ENCODE measurements at places on chromosomes 3 and 15.

- peaks cover 8% of the 10 kb centered on the region for H3K4me1 ChIP-seq
- no peak overlapping the region for H3K4me3 ChIP-seq
- H3K27me3 ChIP-seq, result no peaks in the 10 kb centered on the region
- no peaks in the 10 kb centered on the region for H3K36me3 ChIP-seq
- H3K27ac ChIP-seq, result no peak overlapping the region
- DNase-seq, result no peak
These were observed 7.2 kb upstream of the DYNC1LI1 start for GRCh38 chr3:32577581-32578556.

- DNase-seq, result peak; percentile 48
- H3K36me3 ChIP-seq, result no peaks in the 10 kb centered on the region
- H3K4me1 ChIP-seq, result peaks cover 26% of the 10 kb centered on the region
- no peaks in the 10 kb centered on the region for H3K27me3 ChIP-seq
- peak overlapping the region; percentile 78 for H3K27ac ChIP-seq
- peak overlapping the region; percentile 91 for H3K4me3 ChIP-seq
These were observed 975 bp upstream of the FOXP1 start for GRCh38 chr3:71584394-71585011.

DNA sequence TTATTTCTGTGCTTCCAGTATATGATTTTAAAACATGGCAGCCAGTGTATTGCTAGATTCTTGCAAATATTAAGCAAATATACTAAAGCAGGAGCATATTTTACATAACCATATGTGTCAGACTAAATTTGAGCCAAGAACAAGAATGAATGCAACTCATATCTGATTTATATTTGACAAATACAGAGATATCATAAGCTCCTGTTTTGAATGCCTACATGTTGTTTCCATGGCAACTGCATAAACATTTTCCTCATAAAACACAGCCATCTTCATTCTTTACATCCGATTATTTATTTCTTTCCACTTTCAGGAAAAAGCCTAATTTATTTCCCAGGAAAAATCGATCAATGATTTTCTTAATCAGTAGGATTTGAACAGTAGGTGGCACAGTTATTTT lies 172.2 kb upstream of the TSPAN3 start:
- H3K4me3 ChIP-seq, result no peak overlapping the region
- H3K27me3 ChIP-seq, result no peaks in the 10 kb centered on the region
- H3K36me3 ChIP-seq, result no peaks in the 10 kb centered on the region

- H3K4me3 ChIP-seq, result no peak overlapping the region
- no peak for DNase-seq
- H3K36me3 ChIP-seq, result no peaks in the 10 kb centered on the region
- H3K27ac ChIP-seq, result no peak overlapping the region
- no peaks in the 10 kb centered on the region for H3K4me1 ChIP-seq
These were observed 12.7 kb upstream of the SLC6A6 start for GRCh38 chr3:14389716-14390115.

DNA sequence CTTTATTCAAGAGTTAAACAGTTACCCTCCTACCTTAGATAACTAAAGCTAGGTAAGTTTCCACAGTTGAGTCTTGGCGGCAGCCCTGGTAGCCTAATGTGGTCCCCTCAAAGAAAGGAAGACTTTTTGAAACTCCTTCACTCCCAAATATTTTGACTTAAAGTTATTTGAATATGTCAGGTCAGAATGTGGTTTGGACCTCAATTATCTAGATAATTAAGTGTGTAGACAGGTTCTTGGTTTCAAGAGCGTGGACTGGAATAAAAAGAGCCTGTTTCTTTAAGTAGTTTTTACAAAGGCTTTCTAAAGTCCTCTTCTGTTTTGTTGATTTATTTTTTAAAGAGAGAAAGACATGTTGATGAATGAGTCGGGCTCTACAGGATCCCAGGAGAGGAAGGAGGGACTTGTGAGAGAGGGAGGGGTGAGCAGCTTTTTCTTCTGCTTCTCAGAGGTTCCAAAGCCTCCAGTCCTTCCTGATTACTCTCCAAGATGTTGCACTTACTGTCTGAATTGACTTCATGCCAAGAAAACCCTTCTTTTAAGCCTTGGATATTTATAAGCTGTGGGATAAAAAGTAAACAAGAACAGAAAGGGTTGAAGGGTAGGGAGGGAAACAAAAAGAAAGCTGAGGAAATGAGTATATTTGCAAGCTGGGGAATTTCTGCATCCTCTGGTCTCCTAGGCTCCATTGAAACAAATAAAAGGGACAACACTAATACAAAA lies 457.4 kb downstream of the IGSF11 start:
- DNase-seq, result no peak
- no peaks in the 10 kb centered on the region for H3K36me3 ChIP-seq
- H3K4me3 ChIP-seq, result no peak overlapping the region
- H3K27ac ChIP-seq, result no peak overlapping the region
- no peaks in the 10 kb centered on the region for H3K4me1 ChIP-seq

GRCh38 chr3:103421460-103421859 lies 986.6 kb downstream of the ZPLD1 start:
- H3K4me1 ChIP-seq, result no peaks in the 10 kb centered on the region
- DNase-seq, result no peak
- no peak overlapping the region for H3K27ac ChIP-seq
- H3K36me3 ChIP-seq, result no peaks in the 10 kb centered on the region
- H3K27me3 ChIP-seq, result no peaks in the 10 kb centered on the region
- no peak overlapping the region for H3K4me3 ChIP-seq

- DNase-seq, result peak; percentile 15
- H3K4me1 ChIP-seq, result peaks cover 15% of the 10 kb centered on the region
- H3K27ac ChIP-seq, result no peak overlapping the region
- H3K27me3 ChIP-seq, result peaks cover 27% of the 10 kb centered on the region
These were observed 452 bp downstream of the TMEM158 start for GRCh38 chr3:45225465-45226205.

GRCh38 chr3:53892286-53892637 lies 603 bp upstream of the SELENOK start:
- no peak for DNase-seq
- no peaks in the 10 kb centered on the region for H3K36me3 ChIP-seq
- H3K27ac ChIP-seq, result peak overlapping the region; percentile 97
- no peaks in the 10 kb centered on the region for H3K27me3 ChIP-seq

DNA sequence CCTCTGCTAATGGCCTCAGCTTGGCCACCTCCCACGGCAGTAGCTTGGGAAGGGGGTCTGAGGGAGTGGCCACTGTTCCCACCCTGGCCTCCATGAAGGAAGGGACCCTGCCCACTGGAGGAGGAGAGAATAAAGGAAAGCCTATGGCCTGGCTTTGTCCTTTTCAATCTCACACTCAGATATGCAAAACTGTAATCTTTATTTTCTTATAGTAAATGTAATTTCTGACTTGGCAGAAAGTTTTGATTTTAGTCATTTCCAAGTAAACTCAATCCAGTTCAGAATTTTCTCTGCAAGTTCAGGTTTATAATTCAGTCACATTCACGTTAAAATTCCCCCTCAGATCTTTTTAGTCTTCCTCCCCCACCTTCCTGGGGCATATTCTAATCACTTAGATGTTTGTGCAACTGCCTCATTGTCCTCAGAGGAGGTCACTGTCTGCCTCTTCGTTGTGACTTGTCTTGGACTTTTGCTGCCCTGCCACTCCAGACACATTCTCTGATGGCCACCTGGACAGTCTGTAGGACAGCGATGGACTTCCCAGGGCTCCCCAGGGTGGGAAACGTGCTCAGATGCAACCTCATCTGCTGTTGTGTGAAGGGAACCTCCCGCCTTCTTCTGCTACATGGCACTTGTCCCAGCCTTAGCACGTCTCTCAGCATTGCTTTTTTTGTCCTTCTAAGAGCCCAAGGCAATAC lies 222.8 kb upstream of the TBL1XR1 start:
- H3K4me3 ChIP-seq, result no peak overlapping the region
- H3K27ac ChIP-seq, result no peak overlapping the region
- no peak for DNase-seq
- H3K36me3 ChIP-seq, result no peaks in the 10 kb centered on the region
- no peaks in the 10 kb centered on the region for H3K27me3 ChIP-seq

DNA sequence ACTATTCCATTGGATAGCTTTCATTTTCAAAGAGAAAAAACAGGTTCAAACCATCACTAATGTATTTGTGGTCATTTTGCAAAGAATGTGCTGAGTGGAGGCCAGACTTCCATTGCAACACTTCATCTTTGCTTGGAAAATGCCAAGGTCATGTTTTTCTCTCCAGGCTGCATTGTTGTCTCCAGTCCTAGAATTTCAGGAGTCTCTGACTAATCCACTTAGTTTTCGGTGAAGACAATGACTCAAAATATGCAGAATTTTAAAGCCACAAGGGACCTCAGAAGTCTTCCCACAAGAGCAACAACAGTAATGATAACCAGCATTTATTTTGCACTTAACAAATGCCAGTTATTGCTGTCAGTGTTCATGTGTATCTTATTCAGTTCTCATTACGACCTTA lies 277.0 kb downstream of the RYR3 start:
- H3K4me3 ChIP-seq, result no peak overlapping the region
- no peaks in the 10 kb centered on the region for H3K27me3 ChIP-seq
- no peaks in the 10 kb centered on the region for H3K4me1 ChIP-seq
- H3K27ac ChIP-seq, result no peak overlapping the region
